ENCODE measurements at places on chromosomes 5 and 9.

- no peak for DNase-seq
Observed at GRCh38 chr5:36070687-36071571, 4.2 kb upstream of the UGT3A2 start.

DNA sequence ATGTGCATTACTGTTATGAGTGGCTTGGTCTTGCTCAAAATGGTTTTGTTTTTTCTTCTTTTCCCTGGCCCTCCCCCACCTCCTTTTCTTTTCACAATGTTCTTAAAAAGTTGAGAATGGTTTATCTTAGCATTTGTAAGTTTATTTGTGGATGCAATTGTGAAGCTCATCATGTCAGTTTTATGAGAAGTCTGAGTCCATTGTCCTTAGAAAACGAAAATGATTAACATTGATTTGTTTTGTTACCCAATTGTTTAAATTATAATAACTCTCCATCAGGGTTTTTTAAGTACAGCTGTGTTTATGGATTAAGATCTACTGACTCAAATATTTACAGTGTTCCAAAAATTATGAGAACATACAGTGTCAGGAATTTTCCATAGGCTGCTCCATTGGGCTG is 511.3 kb upstream of the PAPPA start:
- DNase-seq, result no peak

DNA sequence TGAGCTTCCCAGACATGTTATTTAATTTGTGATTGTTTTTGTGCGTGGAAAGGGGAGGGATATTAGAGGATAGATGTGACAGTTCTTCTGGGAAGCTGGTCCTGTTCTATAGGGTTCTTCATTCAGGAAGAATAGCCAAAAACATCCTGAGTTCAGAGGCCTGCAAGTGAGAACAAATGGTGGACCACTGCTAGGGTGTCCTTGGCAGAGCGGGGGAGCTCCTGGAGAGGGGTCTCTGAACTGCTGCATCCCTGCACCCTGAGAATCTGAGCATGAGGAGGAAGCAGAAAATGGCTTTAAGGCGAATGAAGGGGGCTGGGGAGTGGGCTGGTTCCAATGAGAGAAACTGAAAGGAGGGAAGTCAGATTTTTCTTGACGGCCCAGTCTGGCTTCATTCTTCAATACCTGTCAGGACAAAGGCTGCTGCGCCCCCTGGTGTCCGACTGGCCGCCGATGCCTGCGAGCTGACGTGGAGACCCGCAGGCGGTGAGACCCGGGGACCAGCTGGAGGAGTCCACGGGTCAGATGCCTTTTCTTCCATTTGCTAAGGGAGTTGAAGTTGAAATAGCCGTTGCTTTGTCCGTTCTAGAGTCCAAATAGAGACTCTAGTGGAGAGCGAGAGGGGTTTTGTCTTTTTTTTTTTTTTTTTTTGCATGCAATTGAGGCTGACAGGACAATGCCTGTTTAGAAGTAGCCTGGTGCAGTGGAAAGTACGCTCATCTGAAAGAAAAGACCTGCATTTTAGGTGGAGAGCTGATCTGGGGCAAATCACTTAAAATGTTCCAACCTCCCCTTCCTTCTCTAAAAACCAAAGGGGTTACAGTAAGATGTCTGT is 39.5 kb upstream of the NFIB start:
- DNase-seq, result peak; percentile 71

GRCh38 chr9:17839776-17840175 is 260.9 kb downstream of the SH3GL2 start:
- DNase-seq, result no peak

DNA sequence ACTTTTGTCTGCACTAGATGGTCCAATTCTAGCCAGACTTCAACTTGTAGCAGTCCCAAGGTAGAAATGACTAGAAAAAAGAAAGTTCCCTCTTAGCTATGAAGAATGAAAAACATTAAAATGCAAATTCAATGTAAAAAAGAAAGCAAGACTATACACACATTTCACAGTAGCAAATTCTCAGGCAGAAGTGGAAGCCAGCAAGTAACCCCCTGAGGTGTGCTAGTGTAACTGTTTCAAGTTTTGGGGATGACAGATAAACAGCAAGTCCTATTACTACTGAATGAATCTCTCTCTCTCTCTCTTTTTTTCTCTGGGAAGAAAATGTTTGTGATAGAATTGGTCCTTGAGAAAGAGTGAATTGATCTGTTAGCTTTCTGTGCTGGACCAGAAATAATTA is 185.6 kb downstream of the EFNA5 start:
- no peak for DNase-seq

DNA sequence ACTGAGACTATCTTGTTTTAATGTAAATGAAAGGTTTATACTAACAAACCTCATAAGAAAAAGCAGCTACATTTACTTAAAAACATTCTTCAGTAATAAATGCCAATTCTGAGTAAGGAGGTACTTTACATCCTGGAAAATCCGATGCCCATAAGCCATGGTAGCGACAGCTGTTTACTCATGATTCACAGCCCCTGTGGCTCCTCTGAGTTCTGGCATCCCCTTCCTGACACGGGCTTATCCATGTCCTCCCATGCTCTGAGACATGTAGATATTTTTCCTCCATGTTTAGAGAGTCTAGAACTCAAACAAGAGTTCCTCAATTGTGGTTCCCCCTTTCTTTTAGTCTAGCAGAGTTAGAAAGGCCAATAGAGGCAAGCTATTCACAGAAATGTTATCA is 63.1 kb upstream of the DEPDC1B start:
- DNase-seq, result no peak
